ENCODE measurements at places on chromosomes 5 and 9. TPM values are rescaled to one million over a fixed set of nuclear protein-coding genes. Genes with fewer than 3 reads are reported as not detected.

The FOXD4L6 gene
- not detected for total RNA-seq

The S100Z gene
- total RNA-seq, result not detected

The UBE2QL1 gene
- 0.13 TPM for total RNA-seq

The ZNF474 gene
- 0.22 TPM for total RNA-seq

The INSYN2B gene
- total RNA-seq, result 1.1 TPM

The LPCAT1 gene
- 154 TPM for total RNA-seq

The IRX4 gene
- total RNA-seq, result 0.29 TPM

The GFI1B gene
- total RNA-seq, result not detected

The KLF9 gene
- total RNA-seq, result 0.58 TPM

The LURAP1L gene
- 11.6 TPM for total RNA-seq

The ADAMTS6 gene
- 0.12 TPM for total RNA-seq

The FAT2 gene
- total RNA-seq, result not detected

The DCANP1 gene
- not detected for total RNA-seq

The IFNA13 gene
- total RNA-seq, result not detected

The HNRNPAB gene
- total RNA-seq, result 343 TPM

The MARCOL gene
- total RNA-seq, result not detected

The TNFSF15 gene
- 0.41 TPM for total RNA-seq

The INSL6 gene
- not detected for total RNA-seq

The APBA1 gene
- total RNA-seq, result 0.10 TPM

The ZNF454 gene
- not detected for total RNA-seq

The GZMA gene
- not detected for total RNA-seq

The TSSK1B gene
- not detected for total RNA-seq

The C5 gene
- total RNA-seq, result 12.5 TPM

The TTC33 gene
- 10.9 TPM for total RNA-seq

The TRIM36 gene
- 1.7 TPM for total RNA-seq

The TXNDC8 gene
- total RNA-seq, result not detected

The CLTA gene
- 383 TPM for total RNA-seq

The MAMDC2 gene
- 0.25 TPM for total RNA-seq

The WNT8A gene
- not detected for total RNA-seq

The ANKRD31 gene
- total RNA-seq, result 0.12 TPM

The CCDC192 gene
- not detected for total RNA-seq

The ZNF300 gene
- total RNA-seq, result 3.0 TPM

The CRHBP gene
- total RNA-seq, result 0.24 TPM

The RLN2 gene
- total RNA-seq, result not detected

The IL7R gene
- 0.79 TPM for total RNA-seq

The SLC36A2 gene
- total RNA-seq, result not detected

The IL13 gene
- not detected for total RNA-seq

The PCDHGB5 gene
- 2.5 TPM for total RNA-seq

The PDCD1LG2 gene
- 0.39 TPM for total RNA-seq

The ATG10 gene
- total RNA-seq, result 8.1 TPM

The SPATA31C1 gene
- total RNA-seq, result not detected

The TMEM215 gene
- not detected for total RNA-seq

The SLC34A1 gene
- not detected for total RNA-seq

The CHSY3 gene
- total RNA-seq, result 0.10 TPM

The WNK2 gene
- total RNA-seq, result 6.1 TPM

The ZFP2 gene
- 0.07 TPM for total RNA-seq

The CSF1R gene
- total RNA-seq, result 0.17 TPM

Measured in A549 treated with CpdA at 1 μM for 4 hours (cell line).